NB4 (cell line): ENCODE measurements at places on chromosomes 6 and 20.
A peak's percentile ranks its signal among the peaks of the same experiment; 100 is the strongest.

DNA sequence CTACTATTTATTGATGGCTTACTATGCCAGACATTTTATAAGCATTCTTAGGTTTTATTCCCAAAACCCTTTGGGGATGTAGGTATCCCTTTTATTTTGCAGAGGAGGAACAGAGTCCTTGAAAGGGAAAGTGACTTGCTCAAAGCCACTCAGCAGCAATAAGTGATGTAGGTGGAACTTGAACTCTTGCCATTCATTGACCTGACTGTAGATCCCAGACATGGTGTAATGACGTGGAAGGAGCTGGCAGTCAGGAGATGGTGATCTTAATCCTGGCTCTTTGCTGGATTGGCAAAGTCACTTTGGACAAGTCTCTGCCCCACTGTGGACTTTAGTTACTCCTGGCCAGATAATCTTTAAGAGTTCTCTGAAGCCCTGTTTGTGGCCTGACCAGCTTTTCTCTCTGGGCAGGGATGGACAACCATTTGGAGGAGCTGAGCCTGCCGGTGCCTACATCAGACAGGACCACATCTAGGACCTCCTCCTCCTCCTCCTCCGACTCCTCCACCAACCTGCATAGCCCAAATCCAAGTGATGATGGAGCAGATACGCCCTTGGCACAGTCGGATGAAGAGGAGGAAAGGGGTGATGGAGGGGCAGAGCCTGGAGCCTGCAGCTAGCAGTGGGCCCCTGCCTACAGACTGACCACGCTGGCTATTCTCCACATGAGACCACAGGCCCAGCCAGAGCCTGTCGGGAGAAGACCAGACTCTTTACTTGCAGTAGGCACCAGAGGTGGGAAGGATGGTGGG is 1.6 kb downstream of the DBNDD2 start:
- DNase-seq = no peak

DNA sequence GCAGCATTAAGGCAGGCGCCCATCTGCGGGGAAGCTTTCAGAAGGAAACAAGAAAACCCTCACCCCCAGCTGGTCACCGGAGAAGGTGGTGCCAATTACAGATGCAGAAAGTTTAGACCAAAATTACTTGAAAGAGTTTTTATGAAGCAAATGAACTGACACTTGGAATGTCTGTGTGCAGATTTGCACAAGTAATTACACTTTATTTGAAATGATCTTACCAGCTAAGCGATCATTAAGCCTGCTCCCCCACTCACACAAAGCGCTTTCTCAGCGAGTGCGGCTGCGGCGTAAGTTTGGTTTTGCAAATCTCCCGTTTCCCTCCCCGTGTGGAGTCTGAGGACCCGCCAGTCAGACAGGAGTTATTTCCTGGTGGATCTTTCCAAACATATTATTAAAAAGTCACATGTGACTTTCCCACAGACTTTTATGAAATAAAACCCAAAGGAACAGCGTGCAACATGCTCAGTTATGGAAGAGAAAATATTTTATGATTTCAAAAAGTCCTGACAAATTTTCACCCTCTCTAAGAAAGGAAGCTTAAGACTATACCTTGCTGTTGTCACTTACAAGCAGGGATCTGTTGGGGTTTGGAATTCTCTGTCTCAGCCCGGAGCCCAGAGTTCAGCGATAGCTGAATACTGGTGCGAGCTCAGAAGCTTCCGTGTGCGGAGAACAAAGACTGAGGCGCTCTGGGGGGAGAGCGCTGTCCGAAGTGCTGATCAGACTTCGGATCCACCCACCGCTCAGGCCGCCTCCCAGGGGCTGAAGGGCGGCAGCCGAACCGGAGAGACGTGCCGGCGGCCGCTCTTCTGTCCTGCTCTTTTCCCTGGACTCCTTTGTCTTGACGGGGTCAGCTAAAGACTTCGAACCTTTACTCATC is 2.7 kb upstream of the MYT1 start:
- DNase-seq = peak; percentile 69

DNA sequence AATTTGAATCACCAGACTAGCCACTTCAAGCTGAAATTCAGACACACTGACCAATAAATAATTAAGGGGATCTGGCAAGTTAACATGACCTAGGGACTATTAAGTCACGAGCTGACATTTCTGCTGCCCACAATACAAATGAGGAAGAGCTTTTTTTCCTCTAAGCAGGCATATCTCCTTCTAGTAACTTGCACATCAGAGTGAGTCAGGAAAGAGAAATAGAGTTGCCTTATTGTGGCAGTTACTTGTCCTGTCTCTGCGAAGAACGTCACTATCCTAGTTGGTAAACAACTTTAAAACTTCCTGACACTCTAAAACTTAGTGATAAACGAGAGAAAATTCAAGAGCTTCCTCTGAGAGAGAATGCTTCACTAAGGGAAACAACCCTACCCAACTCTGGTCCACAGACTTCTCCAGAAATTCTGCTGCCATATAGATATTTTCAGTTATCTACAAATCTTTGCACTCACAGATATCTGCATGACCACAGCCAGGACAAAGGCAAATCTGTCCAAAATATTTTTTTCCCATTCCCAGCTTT is 4.2 kb downstream of the PLA2G7 start:
- DNase-seq = peak; percentile 18

GRCh38 chr6:20252311-20252710 is 40.0 kb upstream of the MBOAT1 start:
- DNase-seq = no peak

GRCh38 chr6:150036081-150036480 is 10.7 kb upstream of the RAET1L start:
- DNase-seq = no peak

GRCh38 chr6:93176070-93176469 is 243.3 kb downstream of the EPHA7 start:
- peak; percentile 67 for DNase-seq

GRCh38 chr6:2129182-2129621 is 116.2 kb downstream of the GMDS start:
- no peak for DNase-seq

- DNase-seq = peak; percentile 78
Observed at GRCh38 chr6:125843593-125843992, 52.8 kb downstream of the NCOA7 start.

DNA sequence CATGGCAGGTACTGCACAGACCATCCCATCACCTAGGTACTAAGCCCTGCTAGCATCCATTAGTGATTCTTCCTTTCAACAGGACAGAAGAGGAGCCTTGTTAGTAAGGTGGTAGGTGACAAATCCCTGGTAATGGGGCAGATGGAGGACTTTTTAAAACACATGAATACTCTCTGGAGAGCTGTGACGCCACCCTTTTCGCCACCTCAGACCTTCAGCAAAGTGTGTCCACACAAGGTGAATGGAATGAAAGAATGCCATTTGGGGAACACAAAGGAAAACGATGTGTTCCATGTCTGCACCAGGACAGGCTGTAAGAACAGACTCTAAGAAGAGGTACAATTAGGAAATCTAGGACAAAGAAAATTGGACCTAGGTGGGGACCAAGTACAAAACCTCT is 110.5 kb upstream of the CARMIL1 start:
- DNase-seq = no peak

- peak; percentile 89 for DNase-seq
Observed at GRCh38 chr20:50338479-50339391, 148.1 kb downstream of the CEBPB start.

DNA sequence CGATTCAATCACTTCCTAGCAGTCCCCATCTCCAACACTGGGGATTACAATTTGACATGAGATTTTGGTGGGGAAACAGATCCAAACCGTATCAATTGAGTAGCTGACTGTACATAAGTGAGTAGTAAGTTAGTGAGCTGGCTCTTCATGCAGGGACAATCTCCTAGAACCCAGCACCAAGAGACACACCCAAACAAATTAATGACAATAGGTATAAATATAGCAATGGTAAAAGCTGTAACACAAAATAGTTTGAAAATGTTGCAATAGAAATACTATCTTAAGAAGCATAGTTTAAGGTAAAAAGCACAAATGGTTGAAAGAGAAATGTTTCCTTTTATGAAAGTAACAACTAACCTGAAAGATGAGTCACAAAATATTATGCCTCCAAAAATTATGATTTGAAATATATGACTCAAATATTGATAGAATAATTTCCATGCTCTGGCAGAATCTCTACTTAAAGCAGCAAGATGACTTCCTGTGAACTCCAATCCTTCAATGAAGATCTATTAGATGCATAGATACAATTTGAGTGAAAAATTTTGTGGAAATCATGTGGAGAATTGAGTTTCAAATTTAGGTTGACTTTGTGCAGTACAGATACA is 5.4 kb upstream of the SIRPB1 start:
- no peak for DNase-seq

DNA sequence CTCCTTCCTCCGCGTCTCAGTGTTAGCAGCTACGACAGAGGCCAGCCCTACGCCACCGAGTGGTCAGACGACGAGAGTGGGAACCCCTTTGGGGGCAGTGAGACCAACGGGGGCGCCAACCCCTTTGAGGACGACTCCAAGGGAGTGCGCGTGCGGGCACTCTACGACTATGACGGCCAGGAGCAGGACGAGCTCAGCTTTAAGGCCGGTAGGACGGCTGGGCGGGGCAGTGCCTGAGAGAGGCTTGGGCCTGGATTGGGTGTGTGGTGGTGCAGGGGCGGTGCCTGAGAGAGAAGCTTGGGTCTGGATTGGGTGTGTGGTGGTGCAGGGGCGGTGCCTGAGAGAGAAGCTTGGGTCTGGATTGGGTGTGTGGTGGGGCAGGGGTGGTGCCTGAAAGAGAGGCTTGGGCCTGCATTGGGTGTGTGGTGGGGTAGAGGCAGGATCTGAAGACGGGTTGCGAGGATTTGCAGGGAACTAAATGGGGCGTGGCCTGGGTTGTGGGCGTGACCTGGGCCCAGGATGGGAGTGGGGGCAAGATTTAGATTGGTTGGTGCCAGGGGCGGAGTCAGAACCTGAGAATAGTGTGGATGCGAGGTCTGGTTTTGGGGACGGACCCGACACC is 24.4 kb downstream of the SPDEF start:
- DNase-seq = peak; percentile 49

DNA sequence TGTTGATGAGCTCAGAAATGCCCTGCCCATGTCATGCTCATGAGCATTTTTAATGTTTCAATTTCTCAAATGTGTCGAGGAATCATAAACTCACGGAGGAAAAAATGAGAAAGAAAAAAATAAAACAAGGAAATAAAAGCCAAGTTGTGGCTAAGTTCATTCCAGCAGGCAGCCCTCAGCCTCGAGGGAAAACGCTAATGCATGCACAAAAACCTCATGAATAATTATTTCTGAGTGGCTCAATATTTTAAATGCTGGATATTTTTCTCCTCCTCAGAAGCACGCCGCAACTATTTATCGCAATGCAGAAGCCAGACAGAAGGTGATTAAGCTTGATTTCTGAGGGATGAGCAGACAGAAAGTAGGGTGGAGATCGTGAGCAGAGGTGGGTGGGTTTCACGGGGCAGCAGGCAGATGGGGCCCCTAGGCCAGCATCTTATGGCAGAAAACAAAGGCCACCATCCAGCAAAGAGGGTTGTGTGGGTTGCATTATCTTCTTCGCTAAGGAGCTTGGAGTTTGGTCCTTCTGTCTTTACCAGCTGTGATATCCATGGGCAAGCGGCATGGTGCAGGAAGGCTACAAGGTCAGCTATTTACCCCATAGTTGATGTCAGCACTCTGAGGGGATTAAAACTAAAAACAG is 151.5 kb upstream of the LRFN2 start:
- no peak for DNase-seq

DNA sequence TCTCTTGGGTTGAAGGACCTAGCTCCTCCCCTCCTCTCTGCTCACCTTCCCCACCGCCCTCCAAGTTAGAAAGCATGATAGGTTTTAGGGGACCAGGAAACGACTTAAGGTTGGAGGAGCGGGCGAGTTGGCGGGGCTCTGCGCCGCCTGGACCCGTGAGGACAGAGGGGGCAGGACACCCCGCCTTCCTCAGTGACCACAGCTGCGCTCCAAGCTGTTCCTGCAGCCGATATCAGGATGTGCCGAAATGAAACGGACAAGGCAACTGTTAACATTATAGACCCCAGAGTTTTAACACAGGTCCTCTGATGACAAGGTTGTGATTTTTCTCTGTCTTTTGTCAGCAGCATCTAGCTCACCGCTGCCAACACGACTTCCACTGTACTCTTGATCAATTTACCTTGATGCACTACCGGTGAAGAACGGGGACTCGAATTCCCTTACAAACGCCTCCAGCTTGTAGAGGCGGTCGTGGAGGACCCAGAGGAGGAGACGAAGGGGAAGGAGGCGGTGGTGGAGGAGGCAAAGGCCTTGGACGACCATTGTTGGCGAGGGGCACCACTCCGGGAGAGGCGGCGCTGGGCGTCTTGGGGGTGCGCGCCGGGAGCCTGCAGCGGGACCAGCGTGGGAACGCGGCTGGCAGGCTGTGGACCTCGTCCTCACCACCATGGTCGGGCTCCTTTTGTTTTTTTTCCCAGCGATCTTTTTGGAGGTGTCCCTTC is at the start of gene GRM1:
Gene GRM1, plus strand, starts transcription at position 212 of the 722 bp plus-strand sequence. Its CDS starts 456 bp downstream, at position 668.
- DNase-seq = no peak

DNA sequence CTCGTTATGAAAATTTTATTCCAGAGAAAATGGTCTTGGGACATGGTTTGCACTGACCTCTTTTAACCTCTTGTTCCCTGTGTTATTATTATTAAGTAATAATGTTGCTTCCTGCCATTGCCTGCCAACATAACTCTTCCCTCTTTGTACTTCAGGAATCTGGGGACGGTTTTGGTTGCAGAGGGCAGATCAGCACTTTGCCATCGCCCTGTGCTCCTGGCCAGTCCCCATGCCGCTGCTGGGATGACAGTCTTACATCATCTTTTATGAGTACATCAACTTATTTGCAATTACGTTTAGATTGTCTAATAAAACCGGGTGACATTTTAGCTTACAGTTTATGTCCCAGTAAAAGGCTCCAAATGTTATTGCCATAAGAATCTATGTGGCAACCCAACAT is 157.2 kb downstream of the CDH26 start:
- no peak for DNase-seq

GRCh38 chr6:88114838-88115237 is 51.3 kb downstream of the CNR1 start:
- no peak for DNase-seq

DNA sequence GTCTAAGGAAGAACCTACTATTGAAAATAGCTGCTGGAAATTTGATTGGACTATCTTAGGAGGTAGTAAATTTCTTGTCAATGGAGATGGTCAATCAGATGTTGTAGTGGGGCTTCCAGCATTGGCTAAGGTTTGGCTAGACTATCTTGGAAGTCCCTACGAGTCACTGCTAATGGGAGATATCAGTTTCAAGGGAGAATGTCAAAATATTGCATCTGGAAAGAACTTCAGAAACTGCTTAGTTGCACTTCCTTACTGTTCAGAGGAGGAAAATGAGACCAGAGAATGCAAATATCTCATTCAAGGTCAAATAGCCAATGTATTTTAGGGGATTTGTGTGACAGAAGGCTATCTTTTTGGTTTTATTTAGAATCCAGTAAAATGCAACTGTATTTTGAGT is 53.5 kb upstream of the CCN2 start:
- no peak for DNase-seq

DNA sequence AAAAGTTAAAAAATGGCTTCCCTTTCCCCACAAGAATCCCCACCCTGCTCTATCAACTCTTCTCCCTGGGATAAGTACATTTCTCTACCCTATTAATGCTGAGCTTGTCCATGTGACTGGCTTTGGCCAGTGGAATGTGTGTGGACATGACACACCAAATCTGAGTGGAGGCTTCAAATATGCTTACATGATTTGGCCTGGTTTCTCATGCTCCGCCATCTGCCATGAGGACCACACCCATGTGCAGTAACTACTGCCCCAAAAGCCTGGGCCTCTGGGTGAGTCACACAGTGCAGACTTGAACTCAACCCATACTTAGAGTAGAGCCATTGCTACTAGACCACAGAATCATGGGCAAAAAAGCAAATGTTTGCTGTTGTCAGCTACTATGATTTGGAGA is 65.4 kb downstream of the PRND start:
- no peak for DNase-seq

- DNase-seq = no peak
Observed at GRCh38 chr6:12958052-12958706, 241.6 kb downstream of the PHACTR1 start.

- DNase-seq = no peak
Observed at GRCh38 chr6:24902782-24903181, 33.0 kb downstream of the RIPOR2 start.
